ENCODE measurements at places on chromosomes 1 and 21.

DNA sequence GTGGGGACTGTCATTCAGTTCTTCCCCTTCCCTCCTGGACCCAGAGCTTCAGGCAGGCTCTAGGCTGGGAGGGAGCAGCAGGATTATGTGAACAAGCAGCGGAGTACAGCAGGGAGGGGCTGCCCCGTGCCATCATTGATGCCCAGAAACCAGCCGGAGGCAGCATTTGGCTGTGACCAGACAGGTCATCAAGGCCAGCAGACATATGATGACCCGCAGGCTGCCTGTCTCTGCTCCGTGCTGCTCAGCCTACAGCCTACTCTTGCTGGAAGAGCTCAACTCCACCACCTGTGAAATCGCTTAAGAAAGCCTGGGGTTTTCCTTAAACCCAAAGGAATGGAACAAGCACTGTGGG lies 4.9 kb downstream of the KLHL21 start:
- no peak for DNase-seq

DNA sequence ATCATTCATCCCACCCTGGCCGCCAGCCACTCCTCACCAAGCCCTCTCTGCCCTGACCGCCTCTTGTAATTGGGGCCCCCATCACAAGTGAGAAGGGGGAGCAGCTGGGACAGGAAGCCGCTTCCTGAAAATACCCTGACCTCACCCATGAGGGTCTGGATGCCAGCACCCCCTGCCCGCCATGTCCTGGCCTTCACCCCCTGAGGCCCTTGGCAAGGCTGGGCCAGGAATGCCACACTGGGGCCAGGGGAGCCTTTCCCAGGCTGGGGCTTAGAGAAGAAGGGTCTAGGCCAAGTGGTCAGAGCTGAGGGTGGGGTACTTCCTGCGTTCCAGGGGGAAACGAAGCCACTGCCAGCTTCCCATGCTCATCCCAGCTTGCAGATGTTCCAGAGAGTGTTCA lies 60.5 kb downstream of the TAS1R2 start:
- no peak for DNase-seq

GRCh38 chr1:43521756-43522155 lies 8.9 kb upstream of the PTPRF start:
- no peak for DNase-seq

DNA sequence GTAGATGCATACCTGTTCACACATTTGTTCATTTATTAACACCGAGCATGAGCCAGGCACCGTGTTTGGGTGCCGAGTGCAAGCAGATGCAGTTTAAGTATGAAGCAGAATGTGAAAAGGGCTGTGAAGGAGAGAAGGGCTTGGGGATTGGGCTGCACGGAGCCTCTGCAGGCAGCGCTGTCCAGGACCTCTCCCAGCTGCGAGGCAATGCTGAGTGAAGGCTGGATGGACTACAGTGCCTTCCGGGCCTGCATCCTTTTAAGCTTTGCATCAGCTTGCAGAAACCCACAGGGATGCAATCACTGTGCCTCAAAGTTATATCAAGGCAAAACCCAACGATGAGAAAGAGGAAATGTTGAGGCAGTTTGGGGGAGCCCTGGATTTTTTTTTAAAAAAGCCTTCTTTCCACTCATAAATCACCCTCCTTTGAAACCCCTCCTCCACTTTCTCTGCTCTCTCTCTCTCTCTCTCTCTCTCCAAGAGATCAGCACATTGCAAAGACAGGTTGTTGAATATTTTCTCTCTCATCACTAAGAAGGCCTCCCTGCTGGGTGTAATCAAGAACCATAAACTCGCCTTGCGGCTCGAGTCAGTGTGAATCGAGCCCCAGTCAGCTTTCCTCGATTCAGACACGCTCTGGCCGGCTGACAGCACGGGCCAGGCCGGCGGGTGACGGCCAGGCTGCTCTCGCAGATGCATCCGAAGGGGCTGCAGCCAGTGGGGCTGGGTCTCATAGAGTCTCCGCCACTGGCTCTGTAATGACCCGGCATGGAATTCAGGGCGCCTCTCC lies 89.2 kb upstream of the POU3F1 start:
- DNase-seq, result no peak

- no peak for DNase-seq
These were observed 6.5 kb downstream of the LCE7A start for GRCh38 chr1:152866321-152866720.
